NCI-H2081 (cell line): ENCODE measurements at places on chromosomes 5 and 9.

- no peak for DNase-seq
Measured at GRCh38 chr5:109533751-109534272, 124.0 kb upstream of the PJA2 start.

DNA sequence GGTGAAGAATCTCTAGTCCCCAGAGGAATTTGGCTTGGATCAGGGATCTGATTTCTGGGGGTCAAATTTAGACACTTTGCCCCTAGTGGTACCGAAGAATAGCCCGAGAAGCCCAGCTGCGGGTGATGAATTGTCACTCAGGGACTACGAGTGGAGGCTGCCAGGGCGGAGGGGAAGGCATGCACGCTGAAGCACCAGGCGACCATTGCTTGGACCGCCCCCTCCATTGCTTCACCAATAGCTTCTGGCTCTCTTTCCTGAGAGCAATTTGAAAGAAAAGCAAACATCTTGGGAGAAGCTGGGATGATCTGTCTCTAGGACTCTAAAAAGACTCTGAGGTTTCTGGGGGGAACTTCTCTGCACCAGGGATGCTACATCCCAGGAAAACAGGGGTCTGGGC lies 137.6 kb downstream of the CRB2 start:
- no peak for DNase-seq

- DNase-seq: no peak
Measured at GRCh38 chr5:74085782-74086181, 459.8 kb downstream of the ARHGEF28 start.

DNA sequence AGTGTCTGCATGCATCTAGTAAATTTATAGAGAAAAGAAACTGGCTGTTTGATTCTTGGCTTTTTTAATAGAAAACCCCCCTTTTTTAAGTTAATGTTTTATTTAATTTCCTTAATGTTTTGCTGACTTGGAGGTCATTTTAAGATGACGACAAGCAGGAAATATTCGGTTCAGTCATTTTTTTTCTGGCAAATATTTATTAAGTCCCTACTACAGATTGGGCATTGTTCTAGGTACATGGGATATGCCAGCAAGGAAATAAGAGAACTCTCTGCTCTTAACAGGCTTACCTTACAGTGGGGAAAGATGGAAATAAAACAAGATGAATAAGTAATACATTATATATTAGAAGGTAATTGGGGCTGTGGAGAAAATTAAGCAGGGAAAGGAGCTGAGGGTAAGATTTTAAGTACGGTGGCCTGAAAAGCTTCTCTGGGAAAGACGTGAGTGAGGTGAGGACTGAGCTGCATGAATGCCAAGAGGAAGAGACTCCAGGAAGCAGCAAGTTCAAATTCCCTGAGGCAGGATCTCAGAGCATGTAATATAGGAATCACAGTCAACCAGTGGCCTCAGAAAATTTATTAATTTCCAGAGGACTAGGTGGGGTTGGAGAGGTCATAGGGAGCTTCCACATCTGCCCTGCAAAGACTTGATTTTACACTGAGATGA lies 316.0 kb upstream of the DAP start:
- no peak for DNase-seq

DNA sequence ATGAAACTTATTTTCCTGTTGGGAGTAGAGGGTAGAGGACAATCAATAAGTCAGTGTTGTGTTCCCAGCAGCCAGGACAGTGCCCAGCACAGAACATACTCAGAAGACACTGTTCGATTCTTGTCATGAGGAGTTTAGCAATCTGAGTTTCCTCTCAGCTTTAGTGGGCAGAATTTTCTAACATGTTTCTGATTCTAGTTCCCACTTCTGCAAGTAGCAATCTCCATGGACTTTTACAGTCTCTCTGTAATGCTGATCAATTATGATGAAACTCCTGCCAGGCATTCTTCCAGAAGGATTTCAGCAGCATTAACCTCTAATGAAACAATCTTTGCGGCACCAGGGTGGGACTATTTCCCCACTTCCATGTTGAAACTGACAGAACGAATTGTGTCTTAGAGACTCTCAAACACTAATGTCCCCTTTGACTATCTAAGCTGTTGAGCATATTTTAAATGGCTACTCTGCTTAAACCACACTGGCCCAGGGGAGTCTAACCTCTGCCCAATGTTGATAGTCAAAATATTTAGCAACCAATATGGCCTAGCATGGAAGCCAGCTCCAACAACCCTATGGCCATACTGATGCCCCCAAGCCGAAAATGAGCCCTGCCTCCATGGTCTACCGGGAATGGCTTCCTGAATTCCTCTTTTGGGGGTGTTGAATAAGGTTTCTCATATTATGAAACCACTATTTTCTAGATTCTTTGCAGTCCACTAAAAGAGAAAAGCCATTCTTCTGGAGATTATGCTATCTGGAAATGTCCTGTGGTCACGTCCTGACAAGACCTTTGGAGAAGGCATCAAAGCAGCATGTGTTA lies 484.3 kb downstream of the BNC2 start:
- DNase-seq: no peak

DNA sequence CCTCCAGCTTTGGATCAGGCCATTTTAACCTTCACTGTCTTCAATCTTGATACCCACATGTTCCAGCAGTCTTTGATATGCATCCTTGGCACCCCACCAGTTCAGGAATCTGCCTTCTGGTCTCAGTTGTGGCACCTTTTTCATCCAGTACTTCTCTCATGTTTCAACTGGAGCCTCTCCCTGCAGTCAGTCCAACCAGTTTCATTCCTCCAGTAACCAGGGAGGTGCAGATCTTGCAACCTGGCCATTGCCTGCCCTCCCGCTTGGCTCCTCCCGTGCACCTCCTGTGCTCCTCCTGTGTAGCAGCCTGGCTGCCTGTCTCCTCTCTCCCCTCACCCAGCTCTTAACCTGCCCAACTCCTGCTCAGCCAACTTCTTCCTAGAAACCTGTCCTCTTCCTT lies 20.2 kb downstream of the FUBP3 start:
- no peak for DNase-seq

GRCh38 chr5:179864686-179865085 lies 6.1 kb upstream of the MRNIP start:
- DNase-seq: no peak

- no peak for DNase-seq
Measured at GRCh38 chr9:113934829-113935676, 58.9 kb downstream of the ZNF618 start.

- no peak for DNase-seq
Measured at GRCh38 chr5:98101131-98101530, 672.3 kb upstream of the RGMB start.

DNA sequence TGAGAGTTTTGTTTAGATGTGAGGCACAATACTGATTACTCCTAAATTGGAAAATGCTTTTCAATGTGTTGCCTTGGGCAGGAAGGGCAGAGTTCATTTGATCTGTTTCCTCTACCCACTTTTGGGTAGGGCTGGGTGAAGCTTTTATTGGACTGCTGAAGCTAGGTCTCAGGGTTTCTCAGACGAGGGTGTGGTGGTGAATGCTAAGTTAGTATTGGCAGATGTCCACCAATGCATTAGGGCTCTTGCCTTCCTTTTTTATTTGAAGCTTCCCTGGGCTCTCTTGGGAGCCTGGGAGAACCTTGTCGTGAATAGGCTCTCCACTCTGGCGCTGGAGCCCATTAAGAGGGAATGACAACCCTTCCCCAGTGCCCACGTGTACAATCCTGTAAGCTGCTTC lies 23.1 kb downstream of the SPTAN1 start:
- DNase-seq: no peak

GRCh38 chr5:33369485-33370465 lies 71.0 kb upstream of the TARS1 start:
- no peak for DNase-seq

DNA sequence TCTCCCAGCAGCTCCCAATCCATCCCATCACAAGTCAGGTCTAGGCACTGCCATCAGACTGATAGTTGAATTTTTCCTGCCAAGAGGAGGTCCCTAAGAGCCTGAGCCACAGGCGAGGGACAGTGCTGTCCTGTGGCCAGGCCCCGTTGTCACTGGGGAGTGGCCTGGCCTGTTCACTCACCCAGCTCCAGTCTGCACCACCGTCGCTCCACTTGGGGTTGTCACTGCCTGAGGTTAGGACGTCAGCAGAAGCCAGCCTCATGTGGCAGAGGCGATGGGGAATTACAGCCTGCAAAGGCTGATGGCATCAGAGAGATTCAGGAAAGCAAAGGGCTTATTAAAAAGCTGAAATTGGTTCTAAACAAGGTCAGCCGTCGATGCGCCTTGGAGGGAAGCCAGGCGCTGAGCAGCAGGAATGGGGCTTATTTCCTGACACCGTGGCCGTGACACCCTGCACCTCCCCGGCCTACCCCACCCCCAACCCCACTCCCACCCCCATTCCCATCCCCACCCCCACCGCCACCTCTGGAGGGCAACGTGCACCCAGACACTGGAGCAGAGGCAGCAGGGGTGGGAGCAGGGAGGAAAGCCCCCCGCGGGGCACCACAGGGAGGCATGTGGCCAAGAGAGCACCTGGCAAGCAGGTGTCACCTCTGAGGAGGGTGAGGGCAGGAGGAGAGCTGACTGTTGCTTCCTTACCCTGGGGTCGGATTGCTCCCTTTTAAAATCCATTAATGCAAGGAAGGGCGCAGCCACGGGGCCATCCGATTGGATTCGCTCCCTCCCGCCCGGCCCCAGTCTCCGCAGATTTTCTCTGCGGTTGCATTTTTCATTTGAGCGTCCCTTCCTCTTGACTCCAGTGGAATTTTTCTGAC lies 3.1 kb upstream of the DBH start:
- DNase-seq: peak; percentile 47

DNA sequence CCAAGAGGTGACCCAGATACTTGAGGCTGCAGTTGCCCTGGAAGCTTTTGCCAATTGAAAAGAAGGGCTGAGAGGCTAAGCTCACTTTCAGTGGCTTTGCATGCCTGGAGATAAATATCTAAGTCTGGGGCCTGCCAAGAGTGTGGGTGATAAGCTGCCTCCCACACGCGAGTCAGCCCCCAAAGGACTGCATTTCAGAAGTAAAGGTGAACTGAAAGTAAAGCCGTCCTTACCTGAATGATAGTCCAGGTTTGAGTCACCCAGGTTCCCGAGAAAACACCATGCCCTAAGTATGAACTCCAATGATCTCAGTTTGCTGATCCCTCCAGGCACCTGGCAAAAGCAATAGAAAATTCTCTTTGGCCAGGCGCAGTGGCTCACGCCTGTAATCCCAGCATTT lies 22.5 kb upstream of the N4BP3 start:
- no peak for DNase-seq

GRCh38 chr9:11158676-11159075 lies 545.9 kb upstream of the PTPRD start:
- no peak for DNase-seq

DNA sequence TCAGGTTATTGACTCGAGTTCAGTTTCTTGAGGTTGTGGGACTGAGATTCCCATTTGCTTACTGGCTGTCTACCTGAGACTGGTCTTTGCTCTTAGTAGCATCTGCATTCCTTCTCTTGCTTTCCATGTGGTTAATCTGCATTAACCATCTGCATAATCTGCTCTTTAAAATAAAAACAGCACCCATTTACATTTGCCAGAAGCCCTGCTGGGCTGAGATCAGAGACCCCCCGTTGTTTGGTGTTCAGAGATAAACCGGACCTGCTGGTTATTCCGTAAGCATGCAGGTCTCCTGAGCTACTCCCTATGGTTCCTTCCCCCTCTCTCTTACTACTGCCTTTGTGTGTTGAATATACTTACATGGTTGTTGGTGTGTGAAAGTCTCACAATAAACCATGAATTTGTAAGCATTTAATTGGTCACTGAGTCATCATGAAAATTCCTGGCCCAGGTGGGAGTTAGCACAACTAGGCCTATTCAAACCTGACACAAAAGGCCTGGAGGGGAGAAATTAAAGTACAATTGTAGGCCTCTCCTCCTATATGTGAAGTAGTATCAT lies 396.7 kb downstream of the MRPS30 start:
- peak; percentile 19 for DNase-seq

DNA sequence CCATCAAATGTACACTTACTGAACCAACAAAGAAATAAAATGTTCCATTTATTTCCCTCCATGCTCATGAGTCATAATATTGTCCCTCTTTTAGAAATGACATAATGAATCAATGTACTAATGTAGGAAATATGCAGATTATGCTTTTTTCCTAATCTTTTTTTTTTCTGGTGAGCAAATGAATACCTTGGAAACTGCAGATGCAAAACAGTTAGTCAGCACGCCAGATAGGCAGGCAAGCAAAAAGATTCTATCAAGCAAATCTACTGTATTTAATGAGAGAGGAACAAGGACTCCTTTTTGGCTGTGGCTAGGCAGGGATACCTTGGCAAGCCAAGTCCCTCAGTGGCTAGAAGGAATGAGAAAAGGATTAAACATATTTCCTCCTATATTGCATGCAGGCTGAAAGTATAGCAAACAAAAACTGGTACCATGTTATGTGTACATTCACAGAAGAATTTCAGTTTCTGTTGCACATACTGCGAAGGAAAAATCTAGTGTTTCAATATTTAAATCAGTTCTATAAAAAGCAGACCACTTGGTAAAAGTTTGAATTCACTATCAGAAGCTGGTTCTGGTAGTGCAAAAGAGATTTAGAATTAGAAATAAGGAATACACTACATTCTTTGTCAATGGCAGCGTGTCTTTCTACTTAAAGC lies 605.4 kb downstream of the TLE1 start:
- DNase-seq: no peak

DNA sequence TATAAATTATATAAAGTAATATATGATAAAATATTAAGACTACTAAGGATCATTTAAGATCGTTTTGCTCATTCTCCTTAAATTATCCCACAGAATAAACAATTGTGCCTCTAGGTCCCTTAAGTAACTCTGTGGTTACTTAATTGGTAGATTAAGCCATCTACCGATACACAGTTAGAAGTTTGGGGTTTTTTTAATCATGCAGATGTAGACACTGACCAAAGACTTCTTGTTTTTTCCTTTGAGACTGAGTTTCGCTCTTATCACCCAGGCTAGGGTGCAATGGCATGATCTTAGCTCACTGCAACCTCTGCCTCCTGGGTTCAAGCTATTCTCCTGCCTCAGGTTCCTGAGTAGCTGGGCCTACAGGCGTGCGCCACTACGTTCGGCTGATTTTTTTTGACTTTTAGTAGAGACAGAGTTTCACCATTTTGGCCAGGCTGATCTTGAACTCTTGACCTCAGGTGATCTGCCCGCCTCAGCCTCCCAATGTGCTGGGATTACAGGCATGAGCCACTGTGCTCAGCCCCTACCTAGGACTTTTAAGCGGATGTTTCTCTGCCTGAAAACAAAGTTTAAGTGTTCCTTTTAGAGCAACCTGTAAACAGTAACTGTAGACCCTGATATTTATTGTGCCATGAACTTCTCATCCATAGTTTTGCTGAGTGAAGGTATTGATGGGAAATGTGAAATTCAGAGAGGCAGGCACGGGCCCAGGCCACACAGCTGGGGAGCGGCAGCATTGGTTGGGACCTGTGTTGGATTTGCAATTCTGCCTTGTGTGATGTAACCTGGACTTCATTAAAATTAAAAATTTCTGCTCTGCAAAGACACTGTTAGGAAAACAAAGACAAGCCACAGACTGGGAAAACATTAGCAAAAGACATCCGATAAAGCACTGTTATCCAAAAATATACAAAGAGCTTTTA lies 11.6 kb downstream of the CEL start:
- DNase-seq: no peak
